Colonic mucosa (tissue), 4 donors: ENCODE measurements at places on chromosomes 12 and 14.

GRCh38 chr12:79983986-79984620 lies 49.2 kb upstream of the PPP1R12A start:
- DNase-seq, result no peak

DNA sequence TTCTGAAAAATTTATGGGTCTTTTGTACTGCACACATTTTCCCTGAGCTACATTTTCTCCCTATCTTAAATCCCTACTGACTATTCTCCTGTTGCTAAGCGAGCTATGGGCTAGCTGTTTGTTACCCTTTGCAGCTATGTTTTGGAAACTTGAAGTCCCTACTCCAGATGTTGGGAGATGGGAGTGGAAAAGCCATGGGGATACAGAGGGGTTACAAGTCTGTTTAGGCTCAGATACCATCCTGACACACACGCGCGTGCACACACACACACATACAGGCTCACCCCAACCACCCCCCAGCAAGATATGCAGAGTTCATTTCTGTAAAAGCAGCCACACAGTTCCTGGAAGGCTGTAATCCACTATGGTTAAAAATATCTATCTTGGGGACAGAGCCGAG lies 15.8 kb downstream of the ATP5MC2 start:
- DNase-seq, result peak; percentile 27

DNA sequence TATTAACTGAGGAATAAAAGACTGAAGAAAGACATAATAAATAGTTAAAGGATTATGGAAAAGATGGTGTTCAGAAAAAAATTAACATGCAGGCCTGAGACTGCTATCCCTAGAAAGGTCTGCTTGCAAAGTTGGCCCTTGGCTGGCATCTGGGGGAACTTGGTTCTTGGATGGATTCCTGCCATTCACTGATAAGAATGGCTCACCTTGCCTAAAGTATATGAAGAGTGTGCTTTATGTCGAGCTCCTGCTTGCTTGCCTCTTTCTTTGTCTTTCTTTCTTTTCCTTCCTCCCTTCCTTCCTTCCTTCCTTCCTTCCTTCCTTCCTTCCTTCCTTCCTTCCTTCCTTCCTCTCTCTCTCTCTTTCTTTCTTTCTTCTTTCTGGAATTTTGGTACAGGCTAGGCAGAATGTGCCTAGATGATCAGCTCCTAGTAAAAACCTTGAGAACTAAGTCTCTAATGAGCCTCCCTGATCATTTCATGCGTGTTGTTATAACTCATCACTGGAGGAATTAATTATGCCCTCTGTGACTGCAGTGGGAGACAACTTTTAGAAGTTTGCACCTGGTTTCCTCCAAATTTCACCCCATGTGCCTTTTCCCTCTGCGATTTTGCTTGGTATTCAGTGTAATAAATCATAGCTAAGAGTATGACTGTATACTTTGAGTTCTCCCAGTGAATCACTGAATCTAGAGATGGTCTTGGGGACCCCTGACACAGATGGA lies 44.7 kb downstream of the IFT81 start:
- no peak for DNase-seq

DNA sequence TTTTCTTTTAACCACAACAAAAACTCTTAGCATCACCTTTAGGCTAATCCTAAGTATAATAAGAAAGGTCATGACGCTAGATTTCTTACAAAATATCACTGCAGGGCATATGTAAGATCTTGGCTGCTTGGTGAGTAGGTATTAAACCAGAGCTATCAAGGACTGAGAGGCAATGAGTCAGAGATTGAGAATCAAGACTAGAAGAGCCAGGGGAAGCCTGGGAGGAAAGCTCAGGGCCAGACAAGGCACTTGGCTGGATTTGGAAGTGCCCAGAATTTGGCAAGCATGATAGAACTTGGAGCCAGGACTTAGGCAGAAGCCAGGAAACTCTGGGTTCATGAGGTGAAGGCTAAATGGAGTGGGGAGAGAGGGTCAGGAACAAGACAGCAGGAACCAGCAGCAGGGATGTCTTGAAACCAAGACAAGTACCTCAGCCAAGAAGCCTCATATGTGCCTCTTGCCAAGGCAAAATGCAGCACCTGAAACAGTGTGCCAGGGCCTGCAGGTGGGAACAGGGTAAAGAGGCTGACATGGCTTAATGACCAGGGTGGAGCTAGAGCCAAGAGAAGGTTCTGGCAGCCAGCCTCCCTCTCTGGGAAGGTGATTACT lies 49.9 kb downstream of the PTHLH start:
- no peak for DNase-seq

DNA sequence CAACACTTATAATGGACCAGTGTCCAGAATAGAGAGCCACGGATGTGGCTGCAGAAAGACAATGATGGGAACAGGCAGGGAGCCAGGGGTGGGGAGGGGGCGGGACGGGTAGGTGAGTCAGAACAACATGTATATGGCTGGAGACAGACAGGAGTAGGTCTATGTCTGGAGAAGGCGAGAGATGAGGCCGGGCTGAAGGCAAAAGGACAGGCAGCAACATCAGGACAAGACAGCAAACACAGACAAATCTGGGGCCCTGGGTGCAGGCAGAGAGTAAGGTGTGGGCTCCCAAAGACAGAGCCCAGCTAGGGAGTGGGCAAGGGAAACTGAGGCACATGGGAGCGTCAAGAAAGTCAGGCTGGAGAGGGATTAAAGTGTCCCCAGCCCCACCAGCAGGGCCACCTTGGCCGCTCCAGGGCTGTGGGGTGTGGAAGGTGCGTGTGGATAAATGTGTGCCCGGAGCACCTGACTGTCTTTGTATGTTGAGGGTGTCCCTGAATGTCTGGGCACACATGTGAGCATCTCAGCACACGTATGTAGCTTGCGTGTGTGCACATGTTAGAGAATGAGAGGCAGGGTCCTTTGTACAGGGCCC lies 44.1 kb downstream of the FAM222A start:
- no peak for DNase-seq
